Cardiac fibroblast (primary cell): ENCODE measurements at places on chromosomes 11 and 22.

- no peak for DNase-seq
Measured at GRCh38 chr11:34548278-34548677, 34.7 kb upstream of the ELF5 start.

- peak; percentile 52 for DNase-seq
Measured at GRCh38 chr11:62664405-62665074, 470 bp downstream of the C11orf98 start.

- no peak for DNase-seq
Measured at GRCh38 chr22:50734343-50734771, 3.6 kb upstream of the ACR start.

GRCh38 chr11:47986219-47986618, 5.9 kb downstream of the PTPRJ start:
- DNase-seq: no peak

- DNase-seq: peak; percentile 91
Measured at GRCh38 chr11:88016392-88017170, 158.7 kb downstream of the RAB38 start.

GRCh38 chr11:87127101-87127500, 89.4 kb downstream of the TMEM135 start:
- DNase-seq: no peak

- no peak for DNase-seq
Measured at GRCh38 chr11:29051935-29052334, 943.7 kb downstream of the METTL15 start.

GRCh38 chr11:130876931-130877915, 39.1 kb downstream of the SNX19 start:
- peak; percentile 74 for DNase-seq

- DNase-seq: no peak
Measured at GRCh38 chr11:45305874-45306623, 19.9 kb upstream of the SYT13 start.

GRCh38 chr22:23237201-23237798, 57.0 kb downstream of the BCR start:
- DNase-seq: no peak

GRCh38 chr22:43437871-43438475, 26.2 kb downstream of the MPPED1 start:
- DNase-seq: no peak

DNA sequence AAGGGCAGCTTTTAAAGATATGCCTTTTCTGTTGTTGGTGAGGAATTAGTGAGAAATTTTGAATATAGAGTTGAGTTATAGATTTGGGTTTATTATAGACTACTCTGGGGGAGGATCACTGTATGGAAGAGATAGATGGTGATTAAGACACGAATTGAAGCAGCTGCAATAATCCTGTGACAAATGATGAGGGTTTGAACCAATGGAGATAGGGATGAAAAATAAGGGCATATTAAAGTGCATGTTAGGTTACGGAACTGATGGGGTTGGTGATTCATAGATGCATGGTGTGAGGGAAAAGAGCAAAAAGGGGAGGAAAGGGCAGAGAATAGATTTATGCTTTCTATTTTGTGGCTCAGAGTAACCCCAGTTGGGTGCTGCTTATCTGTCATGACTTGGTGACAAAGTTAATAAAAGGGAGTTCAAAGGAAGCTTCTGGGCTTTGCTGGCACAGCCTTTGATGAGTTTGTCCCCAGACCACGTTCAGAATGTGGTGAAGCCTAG, 11.8 kb downstream of the C11orf87 start:
- no peak for DNase-seq

GRCh38 chr22:32622004-32622743, 147.6 kb downstream of the FBXO7 start:
- DNase-seq: peak; percentile 95

DNA sequence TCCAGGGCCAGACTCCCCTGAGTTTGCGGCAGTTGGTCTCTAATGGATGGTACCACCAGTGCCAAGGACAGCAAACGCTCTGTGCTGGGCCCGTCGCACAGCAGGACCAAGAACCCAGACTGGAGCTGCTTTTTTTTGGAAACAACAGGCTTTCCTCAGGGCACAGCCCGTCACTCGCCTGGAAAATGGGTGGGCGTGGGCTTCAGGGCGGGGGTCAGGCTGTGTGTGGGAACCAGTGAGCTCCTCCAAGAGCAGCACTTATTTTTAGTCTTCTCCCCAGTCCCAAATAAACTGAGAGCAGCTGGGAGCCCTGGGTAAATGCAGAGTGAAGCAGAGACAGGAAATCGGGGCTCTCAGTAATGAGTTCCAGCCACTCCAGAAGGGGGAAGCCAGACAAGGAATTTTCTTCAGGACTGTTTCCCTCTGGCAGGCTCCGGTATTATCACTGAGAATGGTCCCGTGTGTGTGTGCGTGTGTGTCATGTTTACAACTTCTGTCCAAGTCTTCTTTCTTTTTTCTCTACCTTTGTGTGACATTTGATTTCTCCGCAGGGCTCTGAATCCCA, 63.0 kb downstream of the PPFIBP2 start:
- peak; percentile 18 for DNase-seq

DNA sequence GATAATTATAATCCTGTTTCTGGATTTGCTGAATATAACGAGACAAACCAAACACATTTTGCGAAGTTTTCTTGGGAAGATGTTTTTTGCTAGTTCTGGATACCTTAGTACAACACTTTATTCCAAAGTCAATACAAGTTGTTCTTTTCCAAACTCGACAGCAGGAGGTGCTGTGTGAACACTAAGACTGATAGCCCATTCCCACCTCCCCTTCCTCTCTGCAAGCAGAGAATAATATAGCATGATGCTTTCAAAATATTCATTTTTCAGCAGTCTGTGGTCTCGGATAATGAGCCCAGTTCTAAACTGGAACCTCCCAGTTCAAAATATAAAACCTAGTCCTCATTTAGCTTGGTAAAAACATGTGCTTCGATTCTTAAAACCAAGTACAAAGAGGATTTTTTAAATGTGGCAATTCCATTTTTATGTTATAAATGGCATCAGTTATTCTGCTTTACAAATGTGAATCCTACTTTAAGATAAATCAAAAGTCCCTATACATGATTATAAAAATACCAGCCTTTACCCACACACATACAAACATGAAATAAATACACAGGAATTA, 129.1 kb downstream of the DCDC1 start:
- DNase-seq: peak; percentile 55

DNA sequence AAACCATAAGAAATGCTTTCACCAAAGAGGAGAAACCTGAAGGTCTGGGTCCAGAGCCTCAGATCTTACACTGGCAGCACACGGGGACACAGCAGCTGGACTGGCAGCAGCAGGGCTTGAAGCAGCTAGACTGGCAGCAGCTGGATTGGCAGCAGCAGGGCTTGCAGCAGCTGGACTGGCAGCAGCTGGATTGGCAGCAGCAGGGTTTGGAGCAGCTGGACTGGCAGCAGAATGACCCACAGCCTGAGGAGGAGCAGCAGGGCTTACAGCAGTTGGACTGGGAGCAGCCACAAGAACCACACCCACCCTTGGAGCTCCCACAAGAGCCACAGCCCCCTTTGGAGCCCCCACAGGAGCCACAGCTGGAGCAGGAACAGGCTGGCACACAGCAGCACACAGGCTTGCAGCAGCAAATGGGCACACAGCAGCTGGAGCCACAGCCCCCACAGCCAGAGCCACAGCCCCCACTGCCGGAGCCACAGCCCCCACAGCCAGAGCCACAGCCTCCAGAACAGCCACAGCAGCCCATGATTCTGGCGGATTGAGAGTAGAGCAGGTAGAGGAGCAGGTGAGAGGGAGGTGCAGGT, at the start of gene KRTAP5-11:
Gene KRTAP5-11, minus strand, starts transcription at position 567 of the 587 bp plus-strand sequence. Its CDS starts 38 bp downstream, at position 529.
- no peak for DNase-seq

DNA sequence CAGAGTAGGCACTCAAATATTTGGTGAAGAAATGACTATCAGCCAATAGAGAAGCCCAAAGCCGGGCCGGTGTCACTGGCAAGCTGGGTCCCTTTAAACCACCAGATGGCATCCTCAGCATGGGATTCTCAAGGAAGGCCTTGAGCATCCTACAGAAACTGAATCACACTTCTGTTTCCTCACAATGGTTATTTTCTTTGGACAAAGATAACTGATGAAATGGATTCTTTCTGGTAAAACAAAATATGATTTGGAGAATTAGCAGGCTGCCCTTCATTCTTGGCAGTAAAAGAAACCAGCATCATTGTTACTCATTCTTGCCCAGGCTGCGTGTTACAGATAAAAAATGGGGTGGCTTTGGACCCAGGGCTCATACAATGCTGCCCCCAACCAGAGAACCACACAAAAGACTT, 30.3 kb upstream of the ASPHD2 start:
- DNase-seq: peak; percentile 91

GRCh38 chr22:20642668-20643179, 131.2 kb upstream of the SERPIND1 start:
- no peak for DNase-seq

- DNase-seq: no peak
Measured at GRCh38 chr22:49999063-49999945, 13.3 kb downstream of the IL17REL start.

GRCh38 chr11:2211113-2211971, 39.7 kb upstream of the TH start:
- no peak for DNase-seq

GRCh38 chr11:8794677-8795103, 112.1 kb downstream of the RPL27A start:
- no peak for DNase-seq

DNA sequence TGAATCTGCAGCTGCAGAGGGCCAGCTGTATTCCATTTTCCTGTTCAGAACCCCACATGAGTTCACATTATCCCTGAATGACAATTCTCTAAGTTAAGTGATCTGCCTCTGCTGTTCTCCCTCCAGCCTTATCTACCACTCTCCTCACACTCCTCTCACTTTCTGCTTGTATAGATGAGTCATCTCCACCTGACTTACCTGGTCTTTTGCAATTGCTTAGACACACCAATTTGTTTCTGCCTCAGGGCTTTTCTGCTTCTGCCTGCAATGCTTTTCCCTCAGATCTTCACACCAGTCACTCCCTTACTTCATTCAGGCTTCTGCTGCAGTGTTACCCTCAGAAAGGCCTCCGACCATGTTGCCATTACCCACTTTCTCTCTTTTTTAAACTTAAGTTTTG, 118.1 kb downstream of the ATM start:
- DNase-seq: no peak

GRCh38 chr22:23129149-23129548, 12.6 kb downstream of the RSPH14 start:
- DNase-seq: no peak

DNA sequence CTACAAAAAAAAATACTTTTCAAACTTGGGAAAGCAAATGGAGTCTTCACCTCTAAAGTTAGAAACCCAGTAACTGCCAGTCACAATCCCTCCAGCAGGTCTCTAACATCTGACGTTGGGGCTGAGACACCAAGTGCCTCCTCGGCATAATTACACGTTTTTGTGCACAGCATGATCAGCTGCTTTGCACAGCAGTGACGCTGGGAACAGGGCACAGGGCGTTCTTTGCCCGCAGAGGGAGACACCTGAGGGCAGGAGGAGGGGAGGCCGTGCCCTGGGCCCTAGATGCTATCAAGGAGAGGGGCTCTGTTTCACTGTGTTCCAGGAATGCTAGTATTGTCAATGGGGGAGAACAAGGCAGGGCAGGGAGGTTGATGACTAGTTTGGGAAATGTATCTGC, 120.1 kb downstream of the PARVA start:
- no peak for DNase-seq

DNA sequence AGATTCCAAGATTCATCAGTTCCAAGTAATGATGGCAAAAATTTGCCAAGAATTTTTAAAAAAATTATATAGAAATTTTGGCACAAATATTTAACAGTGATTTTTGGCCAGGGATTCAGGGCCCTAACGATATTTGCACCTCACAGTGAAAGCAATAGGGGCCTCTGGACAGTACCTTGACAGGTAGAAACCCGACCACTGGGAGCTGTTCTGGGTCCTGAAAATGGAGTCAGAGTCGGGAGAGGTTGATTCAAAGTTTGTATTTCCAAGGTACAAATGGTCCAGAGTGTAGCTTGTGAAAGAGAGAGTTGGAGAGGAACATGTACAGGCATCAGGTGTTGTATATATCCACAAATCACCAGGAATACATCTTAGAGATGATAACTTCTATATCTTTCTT, 41.6 kb downstream of the MRGPRX2 start:
- no peak for DNase-seq

- peak; percentile 37 for DNase-seq
Measured at GRCh38 chr11:63599211-63600122, 14.8 kb downstream of the PLAAT3 start.

- peak; percentile 52 for DNase-seq
Measured at GRCh38 chr22:41983513-41984405, 14.5 kb downstream of the SEPTIN3 start.

DNA sequence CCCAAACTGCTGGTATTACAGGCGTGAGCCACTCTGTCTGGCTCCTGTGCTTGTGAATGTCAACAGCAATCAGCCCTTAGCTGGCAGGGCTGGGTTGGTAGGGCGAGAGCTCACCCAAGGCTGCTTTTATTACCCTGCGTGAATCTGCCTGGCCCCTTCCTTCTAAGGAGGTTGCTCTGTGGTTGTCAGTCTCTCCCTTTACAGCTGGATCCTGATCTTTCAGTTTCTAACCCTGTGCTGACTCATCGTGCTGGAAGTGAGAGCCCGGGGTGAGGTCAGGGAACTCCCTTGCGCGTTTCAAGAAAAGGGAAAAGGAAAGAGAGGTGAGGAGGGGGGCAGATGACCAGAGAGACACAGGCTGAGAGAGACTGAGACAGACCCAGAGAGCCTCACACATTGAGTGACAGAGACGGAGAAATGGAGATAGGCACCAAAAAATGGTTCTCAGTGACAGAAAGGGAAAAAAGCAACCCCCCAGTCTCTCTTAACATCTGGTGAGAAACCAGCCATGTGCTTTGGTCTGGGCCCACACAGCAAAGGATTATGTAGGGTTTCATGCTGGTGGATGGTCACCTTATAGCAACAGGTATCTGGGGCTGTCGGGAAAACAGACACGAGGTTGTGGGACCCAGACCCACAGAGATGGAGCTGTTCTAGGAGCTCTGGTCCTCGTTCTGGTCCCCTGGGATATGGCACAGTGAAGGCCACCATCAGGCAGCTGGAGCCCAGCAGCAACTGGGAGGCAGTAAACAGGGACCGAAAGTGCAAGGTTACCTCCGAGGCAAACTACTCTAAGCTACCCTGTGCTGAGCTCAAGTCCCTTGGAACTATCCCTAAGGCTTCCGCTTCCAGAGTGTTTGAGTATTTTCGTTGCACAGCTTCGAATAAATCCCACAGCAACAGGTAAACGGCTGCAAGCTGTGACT, 2.5 kb downstream of the TCN2 start:
- peak; percentile 78 for DNase-seq

- DNase-seq: peak; percentile 37
Measured at GRCh38 chr11:119223856-119224255, 17.7 kb downstream of the CBL start.

- no peak for DNase-seq
Measured at GRCh38 chr22:24187731-24188644, 6.7 kb downstream of the SUSD2 start.

GRCh38 chr22:38284042-38284402, 11.2 kb upstream of the TMEM184B start:
- DNase-seq: peak; percentile 90

GRCh38 chr11:65425105-65425970, 2.7 kb downstream of the NEAT1 start:
- DNase-seq: peak; percentile 77

GRCh38 chr11:25733777-25734176, 598.2 kb upstream of the ANO3 start:
- DNase-seq: peak; percentile 18
